ENCODE measurements at places on chromosomes 6 and 20.
A peak's percentile ranks its signal among the peaks of the same experiment; 100 is the strongest.

DNA sequence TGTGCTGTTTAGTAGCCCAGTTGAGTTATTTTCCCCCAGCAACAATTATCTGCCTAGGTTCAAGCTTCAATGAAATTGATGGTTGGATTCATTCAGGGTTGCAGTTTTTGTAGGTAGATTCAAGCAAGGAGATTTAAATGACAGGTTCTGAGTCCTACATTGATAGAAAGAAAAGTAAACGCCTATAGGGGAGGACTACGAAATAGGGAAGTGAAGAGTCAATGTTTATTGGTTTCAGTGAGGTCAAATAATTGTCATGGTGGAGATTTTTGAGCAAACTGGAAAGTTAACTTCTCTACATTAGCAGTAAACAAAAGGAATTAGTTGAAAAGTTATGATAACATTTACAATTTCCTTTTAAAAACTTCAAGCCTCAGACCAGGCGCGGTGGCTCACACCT, 734 bp upstream of the WFDC13 start:
- no peak for DNase-seq

- peak; percentile 11 for DNase-seq
Observed at GRCh38 chr6:52304983-52305390, 20.4 kb upstream of the MCM3 start.

GRCh38 chr20:24818056-24818455, 131.0 kb upstream of the CST7 start:
- no peak for DNase-seq

DNA sequence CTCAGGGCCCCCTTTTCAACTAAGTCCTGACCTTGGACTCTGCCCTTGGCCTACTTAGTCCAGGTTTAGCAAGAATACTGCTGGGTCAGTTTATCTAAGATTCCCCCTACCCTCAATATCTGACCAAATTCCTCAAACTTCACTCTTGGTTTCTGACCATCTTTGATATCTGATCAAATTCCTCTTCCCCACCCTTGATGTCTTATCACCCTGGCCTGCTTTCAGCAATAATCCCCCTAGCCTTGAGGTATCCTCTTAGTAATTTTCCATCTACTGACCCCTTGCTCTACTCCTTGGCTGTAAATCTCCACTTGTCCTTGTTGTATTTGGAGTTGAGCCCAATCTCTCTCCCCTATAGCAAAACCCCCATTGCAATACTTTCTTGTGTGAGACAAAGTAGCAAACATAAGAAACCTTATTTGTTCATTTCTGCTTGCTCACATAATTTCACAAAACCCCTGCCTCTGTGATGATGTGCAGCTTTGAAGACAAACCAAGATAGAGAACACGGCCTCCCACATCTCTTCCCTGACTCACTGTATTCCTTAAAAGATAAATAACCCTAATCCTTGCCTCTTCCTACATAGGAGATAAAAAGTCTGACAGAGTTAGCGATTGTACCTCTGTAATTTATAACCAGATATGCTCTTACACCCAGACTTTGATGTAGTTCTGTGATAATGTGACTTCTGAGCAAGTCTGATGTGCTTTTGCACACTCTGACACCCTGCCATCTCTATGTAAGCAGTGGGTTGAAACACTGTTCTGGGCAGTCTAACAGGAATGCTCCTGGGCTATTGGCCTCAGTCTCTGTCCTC, 13.8 kb upstream of the IYD start:
- DNase-seq, result peak; percentile 26
